Hepatocyte (in vitro differentiated cells): ENCODE measurements at places on chromosomes 1 and 21. TPM values are rescaled to one million over a fixed set of nuclear protein-coding genes. Genes with fewer than 3 reads are reported as not detected.

VSIG8 gene
- 0.13 and 0.38 TPM in 2 replicates for polyA plus RNA-seq

FMO3 gene
- 0.49 and 0.52 TPM in 2 replicates for polyA plus RNA-seq

MAP3K6 gene
- polyA plus RNA-seq: 20.4 and 24.8 TPM in 2 replicates

- no peak for DNase-seq
These were observed 25.9 kb upstream of the IL19 start for GRCh38 chr1:206744683-206745082.

DNA sequence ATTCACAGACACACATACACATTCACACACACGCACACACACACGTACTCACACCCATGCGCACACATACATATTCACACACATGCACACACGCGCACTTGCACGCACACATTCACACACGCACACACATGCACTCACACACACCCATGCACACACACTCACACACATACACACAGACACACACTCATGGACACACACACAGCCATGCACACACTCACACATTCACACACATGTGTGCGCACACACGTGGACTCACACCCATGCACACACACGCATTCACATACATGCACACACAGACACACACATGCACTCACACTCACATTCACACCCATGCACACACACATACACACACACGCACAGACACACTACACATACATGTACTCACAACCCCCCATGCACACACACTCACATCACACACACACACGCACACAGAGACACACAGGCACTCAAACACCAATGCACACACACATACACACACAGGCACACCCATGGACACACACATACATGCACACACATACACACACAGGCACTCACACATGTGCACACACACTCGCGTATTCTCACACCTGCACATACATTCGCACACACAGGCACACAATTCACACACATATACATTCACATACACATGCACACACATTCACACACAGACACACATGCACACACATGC, 589.1 kb downstream of the PTPRU start:
- no peak for DNase-seq

- DNase-seq: no peak
These were observed 31.9 kb downstream of the NSL1 start for GRCh38 chr1:212759683-212760082.

DNA sequence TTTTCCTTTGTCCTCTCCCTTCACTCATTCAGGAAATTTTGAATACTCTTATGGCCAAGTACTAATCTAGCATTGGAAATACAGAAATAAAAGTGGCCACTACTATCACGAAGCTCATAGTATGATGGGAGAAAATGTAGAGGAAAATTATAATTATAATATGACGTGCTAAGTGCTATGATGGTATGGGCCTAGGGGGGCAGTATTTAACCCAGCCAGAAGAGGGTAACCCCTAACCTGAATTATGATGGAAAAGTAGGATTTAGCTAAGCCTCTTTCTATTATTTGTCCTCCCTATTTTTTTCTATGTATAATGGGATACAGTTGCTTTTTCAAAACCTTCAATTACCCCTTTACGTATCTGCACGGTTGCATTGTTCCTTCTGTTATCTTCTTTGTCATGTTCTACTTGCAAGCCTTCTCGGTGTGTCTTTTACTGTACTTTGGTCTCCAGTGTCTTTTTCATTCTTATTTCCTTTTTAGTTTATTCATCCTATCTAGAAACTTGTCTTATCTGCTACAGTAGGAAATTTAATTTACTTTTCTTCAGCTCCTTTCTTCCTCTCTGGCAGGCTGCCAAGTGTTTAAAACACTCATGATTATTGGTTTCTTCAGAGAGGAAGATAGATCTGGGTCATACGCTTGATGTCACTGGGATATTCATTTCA, 88.8 kb upstream of the GPR52 start:
- no peak for DNase-seq

DNA sequence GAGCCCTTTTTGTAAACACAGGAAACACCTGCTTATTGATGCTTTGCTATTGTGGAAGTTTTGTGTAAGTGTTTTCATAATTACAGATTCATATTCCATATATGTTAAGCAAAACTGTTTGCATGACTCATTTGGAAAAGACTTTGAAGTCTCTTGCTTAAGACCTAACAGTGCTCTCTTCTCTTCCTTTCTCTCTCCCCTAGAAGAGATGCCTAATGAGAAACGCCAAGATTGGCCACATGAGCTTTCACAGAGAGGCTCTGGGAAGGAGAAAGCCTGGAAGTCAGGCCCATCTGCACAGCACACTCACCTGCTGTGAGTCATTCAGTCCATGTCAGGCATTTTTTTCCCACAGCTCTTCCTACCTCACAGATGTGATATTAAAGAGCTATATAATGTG, 101.6 kb upstream of the PALMD start:
- peak; percentile 46 for DNase-seq

- no peak for DNase-seq
These were observed 81.4 kb upstream of the GALNT2 start for GRCh38 chr1:229985613-229986010.

GRCh38 chr1:238621405-238621804, 730.7 kb upstream of the ZP4 start:
- DNase-seq: no peak

DNA sequence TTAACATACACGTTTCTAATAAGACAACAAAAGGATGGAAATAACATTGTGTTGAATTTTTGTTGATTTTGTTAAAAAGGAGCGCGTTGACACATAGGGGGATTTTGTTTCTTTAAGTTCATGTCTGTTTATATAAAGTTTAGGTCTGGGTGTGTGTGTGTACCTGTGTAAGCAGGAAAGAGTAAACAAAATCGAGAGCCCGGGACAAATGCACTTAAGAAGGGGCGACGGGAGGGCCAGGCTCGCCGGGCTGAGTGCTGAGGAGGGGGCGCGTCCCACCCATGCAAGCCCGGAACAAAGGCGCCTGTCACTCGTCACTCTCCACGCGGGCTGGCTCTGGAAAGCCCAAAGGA, 28.8 kb upstream of the TRIM17 start:
- no peak for DNase-seq

DNA sequence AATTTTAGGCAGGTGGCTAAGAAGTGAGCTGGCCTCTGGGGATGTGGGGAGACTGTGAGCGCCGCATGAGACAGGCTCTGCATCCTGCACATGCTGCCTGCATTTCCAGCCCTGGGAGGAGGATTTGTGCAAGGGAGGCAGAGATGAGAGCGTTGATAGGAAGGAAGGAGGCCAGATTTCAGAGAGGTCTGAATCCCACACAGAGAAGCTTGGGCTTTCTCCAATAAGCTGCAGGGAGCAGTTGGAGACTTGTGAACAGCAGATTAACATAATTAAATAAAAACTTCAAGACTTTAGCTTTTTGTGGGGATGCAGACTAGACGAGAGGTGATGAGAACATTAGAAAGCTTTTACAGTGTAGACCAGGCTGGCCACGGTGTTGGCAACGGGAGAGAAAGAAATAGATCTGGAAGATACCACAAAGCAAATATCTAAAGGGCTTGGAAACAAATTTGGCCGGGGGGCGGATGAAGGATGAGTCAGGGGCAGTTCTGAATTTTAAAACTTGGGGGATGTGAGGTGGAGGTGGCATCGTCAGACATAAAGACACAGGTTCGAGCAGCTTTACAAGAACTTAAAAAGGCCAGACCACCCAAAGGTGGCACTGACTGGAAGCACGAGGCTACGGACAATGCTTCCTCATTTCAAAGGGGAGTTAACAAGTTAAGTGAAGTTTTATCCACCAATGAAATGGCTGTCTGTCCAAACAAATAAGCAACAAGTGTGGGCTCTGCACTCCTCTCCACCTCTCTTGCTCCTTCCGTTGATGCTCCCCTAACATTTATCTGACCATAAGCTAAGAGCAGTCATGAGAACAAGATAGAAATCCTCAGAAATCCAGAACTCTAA, 57.0 kb downstream of the HIVEP3 start:
- no peak for DNase-seq

DNA sequence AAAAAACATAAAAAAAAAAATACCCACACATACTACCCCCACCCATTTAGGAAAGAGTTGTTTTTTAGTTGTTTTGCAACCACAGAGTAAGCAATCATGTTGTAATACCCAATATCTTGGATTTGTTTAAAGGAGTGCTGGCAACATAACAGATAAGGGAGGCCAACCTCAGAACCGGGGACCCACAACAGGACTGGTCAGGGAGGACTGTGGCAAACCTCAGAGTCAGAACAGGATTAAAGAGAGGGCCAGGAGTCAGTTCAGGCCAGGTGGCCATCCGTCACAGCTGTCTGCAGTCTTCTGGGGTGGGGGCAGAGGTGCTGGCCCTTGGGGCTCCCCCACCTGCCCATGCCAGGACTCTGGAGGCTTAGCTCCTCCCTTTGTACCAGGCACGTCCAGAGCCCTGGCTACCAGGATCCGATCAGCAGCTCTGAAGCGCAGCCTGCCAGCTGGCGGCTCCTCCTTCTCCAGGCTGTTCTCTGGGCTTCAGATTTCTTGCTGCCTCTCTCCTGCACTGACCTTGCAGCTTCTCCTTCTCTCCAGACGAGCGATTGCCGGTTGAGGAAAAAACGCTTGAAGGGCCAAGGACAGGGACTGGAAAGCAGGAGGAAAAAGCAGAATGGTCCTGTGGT, 7.9 kb downstream of the H6PD start:
- peak; percentile 73 for DNase-seq

GRCh38 chr1:159098596-159098995, 22.0 kb upstream of the AIM2 start:
- DNase-seq: no peak
